Left colon (tissue), 2 donors: ENCODE measurements at places on chromosomes 7 and 10. TPM values are rescaled to one million over a fixed set of nuclear protein-coding genes. Genes with fewer than 3 reads are reported as not detected.

The DBNL gene
- 90.5 TPM for total RNA-seq

The AGK gene
- total RNA-seq, result 18.5 TPM

The SHH gene
- total RNA-seq, result 3.4 TPM

The GPR37 gene
- 0.61 TPM for total RNA-seq

The LSM5 gene
- 33.5 TPM for total RNA-seq

The MRPL43 gene
- 66.9 TPM for total RNA-seq

The SFXN2 gene
- 11.7 TPM for total RNA-seq

The KCNH2 gene
- total RNA-seq, result 0.92 TPM

The ADRB1 gene
- total RNA-seq, result 1.6 TPM

The CABCOCO1 gene
- not detected for total RNA-seq

The IL6 gene
- total RNA-seq, result 0.34 TPM

The GIMAP6 gene
- 6.4 TPM for total RNA-seq

- DNase-seq, result peak; percentile 61
These were observed 482 bp upstream of the ERCC6 start for GRCh38 chr10:49539320-49539885.

GRCh38 chr10:29736366-29737073 is 101.7 kb upstream of the SVIL start:
- DNase-seq, result peak; percentile 59

DNA sequence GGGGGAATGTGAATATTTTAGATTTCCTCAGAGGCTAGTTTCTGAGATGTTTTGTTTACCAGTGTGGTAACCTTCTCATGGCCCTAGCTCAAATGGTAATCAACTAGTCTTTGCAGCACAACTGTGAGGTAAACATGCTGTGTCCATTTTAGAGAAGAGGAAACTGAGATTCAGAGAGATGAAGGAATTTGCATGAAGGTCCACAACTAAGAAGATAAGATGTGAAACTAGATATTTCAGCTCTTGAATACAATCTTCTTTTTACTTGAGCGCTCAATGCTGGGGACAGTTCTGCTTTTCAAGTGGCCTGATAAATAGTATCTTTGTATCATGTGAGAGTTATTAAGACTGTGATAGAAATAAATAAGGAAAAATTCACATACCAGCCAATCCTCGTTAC is 245.4 kb downstream of the AUTS2 start:
- no peak for DNase-seq

- DNase-seq, result no peak
These were observed 238.0 kb upstream of the PPP2R2D start for GRCh38 chr10:131662851-131663250.

GRCh38 chr10:75418293-75418692 is 13.1 kb upstream of the LRMDA start:
- DNase-seq, result no peak

GRCh38 chr7:36423633-36424032 is 34.0 kb downstream of the ANLN start:
- DNase-seq, result no peak

GRCh38 chr7:116955801-116956476 is 2.6 kb downstream of the ST7 start:
- no peak for DNase-seq

GRCh38 chr10:62224606-62225005 is 44.0 kb downstream of the RTKN2 start:
- DNase-seq, result no peak

DNA sequence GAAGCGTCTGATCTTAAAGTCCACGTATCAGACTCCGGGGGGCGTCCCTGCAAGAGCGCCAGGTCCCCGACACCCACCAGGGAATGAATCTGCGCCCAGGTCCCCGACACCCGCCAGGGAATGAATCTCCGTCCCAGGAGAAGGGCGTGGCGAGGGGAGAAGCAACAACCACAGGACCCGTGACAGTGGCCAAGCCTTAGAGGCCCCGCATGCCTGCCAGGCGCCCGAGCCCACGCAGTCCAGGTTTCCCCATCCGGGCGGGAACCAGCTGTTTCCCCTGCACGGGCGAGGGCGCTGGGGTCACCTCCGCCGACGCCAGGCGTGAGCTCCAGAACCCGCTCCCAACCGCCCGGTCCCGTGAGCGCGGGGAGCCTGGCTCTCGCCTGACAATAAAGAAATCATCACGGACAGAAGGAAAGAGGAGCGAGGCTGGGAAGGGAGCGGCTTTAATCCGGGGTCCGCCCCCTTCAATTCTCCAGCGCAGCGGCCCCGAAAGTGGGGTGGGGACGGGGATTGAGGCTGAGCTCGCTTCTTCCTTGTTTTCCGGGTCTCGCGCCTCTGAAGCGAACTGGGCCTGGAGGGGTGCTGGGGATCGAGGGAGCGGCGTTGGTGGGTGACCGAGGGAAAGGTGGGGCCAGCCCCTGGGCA is 29.0 kb upstream of the BMS1 start:
- no peak for DNase-seq

DNA sequence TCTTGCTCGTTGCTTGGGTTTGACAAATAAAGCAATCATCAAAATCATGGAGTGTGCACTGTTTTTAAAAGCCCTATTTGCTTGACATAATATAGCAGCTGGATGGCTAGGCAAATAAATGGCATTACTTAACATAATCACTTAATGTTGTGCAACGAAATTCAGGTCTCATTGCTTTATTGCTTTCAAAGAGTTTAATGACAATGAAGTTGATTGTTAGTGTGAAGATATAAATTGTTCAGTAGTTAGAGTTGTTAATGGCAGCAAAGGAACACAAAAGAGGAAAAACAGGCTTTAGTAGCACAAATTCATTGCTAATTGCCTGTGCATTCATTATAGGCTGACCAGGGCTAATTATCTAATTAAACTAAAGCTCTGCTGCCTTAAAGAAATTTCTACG is 7.6 kb upstream of the ADO start:
- no peak for DNase-seq

DNA sequence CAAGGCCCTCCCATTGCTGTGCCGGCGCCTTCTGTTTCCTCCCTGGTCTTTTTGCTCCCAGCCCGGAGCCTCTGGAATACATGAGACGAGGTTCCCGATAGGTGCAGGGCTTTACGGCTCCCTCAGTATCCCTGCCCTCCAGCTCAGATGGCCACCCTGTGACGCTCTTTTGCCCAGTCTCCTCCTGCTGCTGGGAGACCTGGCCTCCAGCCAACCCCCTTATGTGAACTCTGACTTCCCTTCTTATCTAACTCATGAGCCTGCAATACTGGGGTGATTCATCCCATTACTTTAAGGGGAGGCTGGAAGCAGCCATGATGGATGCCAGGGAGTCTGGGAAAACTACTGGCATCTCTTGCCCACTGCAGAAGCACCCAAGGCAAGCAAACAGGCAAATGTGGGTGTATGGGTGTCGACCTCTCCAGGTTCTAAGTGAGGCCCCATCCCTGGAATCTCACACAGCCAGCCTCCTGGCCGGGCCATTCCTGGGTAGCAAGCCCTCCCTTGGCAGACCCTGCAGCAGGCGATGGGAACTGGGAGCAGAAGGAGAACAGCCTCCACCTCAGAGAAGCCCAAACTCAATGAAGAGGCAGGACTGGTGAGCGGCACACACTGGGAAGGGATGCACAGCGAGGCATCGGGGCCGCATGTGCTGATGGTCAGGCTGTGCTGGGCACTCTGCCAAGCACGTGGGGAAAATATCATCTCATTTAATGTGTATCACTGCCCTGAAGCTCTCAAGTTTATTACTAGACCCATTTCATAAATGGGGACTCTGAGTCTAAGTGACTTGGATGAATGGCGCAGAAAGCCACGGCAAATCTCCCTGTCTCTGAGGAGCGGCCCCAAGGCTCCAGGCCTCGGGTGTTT is 97.5 kb downstream of the FAM53B start:
- peak; percentile 65 for DNase-seq

DNA sequence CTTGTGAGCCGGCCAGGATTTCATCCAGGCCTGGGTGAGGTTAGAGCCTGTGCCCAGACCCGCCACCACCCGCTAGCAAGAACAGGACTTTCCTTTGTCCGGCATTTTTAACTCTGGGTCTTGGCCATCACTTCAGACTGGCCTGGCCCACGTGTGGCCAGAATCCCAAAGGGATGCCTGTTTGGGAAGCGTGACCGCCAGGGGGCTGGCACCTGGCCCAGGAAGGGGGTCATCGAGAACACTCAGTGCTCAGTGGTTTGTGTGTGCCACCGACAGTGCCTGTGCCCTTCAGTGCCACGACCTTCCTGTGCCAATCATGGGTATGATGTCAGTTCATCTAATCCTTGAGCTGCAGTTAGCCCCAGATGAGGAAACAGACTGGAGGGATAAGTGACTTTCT is 85.0 kb downstream of the ZMIZ1 start:
- no peak for DNase-seq

DNA sequence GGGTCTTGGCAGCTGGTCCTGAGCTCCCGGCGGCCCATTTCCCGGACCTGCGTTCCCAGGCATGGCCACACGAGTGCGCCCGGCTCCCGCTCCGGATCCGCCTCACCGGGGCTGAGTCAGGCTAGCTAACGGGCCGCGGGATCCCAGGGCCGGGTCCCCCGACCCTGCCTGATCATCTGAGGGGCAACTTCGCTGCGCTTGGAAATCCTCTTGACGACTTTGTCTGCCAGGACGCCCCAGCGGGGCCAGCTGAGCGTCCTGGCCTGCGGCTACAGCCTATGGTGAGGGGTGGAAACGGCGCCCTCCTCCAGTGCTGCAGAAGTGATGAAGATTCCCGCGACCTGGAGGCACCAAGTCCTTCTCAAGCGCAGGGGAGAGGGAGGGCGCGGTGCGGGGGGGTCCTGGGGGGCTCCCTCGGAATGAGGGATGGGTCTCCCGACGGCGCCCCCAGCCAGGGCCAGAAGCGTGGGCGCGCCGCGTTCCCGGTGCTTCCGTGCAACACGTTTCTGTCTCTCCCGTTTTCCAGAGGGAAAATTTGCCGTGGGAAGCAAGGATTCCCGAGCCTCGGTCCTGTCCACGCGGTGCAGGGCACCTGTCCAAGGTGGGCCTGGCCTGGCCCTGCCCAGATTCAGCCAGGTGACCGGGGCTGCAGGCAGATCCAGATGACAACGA is 212.4 kb downstream of the CCSER2 start:
- no peak for DNase-seq

DNA sequence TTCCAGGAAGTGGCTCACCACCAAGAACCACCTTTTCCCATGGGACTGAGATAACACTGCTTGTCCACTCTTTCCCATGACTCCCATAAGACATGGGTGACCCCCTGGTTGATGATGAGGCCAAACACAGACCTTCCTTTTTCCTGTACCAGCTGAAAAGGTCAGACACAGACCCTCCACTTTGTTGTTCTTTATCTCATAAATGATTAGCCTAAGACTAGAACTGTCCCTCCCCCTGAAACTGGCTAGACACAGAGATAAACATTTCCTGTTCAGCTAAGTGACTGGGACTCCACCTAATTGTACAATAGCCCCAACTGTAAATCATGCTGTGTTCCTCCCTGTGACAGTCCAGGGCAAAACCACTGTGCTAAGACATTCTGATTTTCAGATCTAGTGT is 8.2 kb upstream of the NRG3 start:
- DNase-seq, result no peak

DNA sequence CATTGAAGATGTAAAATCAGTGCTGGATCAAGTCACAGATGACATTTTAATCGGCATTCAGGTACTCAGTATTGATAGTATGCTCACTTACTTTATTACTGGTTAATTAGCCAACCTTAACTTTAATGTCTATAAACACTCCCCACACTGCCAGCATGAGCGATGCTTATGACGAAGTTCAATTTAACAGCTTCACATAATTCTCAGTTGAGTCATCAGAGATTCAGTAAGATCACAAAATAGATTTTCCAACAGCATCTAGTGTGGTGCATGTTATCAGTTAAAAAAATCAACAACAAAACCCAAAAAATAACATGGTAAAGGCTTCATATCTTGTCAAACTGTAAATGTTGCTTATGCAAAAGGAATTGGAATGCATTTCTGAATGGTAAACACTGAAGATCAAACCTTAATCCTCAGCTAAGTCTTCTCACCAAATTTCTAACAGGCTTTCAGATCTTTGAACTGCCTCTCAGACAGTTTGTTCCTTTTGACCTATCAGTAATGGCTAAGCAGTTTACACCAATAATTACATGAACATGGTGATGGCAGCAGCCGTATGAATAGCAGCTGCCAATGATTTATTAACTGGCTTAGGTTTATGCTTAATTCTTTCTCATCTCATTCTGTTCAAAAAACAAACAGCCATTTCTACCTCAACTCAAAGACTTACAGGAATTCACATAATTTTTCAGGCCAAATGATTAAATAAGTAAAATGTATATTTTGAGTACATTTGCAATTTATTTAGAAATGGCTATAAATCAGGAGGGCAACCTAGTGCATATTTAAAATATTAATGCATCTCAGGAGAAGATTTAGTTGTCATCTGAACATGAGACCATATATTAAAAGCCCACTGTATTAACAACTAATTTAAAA is 98.5 kb downstream of the CABCOCO1 start:
- DNase-seq, result no peak

DNA sequence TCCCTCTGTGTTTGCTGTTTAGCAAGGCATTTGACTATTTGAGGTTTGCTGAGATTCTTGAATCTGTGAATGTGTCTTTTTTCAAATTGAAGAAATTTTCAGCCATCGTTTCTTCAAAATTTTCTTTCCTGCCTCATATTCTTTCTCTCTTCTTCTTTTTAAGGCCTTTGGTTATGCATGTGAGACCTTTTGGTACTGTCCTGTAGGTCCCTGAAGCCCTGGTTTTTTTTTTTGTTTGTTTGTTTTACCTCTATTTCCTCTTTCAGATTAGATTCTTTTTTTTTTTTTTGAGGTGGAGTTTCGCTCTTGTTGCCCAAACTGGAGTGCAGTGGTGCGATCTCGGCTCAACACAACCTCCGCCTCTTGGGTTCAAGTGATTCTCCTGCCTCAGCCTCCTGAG is 45.3 kb downstream of the MLLT10 start:
- DNase-seq, result no peak

GRCh38 chr10:117005527-117006055 is 604 bp upstream of the SHTN1 start:
- no peak for DNase-seq
